ENCODE measurements at places on chromosomes 7 and 10. TPM values are rescaled to one million over a fixed set of nuclear protein-coding genes. Genes with fewer than 3 reads are reported as not detected.

Gene CHST15
- 16.4 TPM for polyA plus RNA-seq

Gene NCF1
- 2.6 TPM for polyA plus RNA-seq

Gene DLG5
- 23.6 TPM for polyA plus RNA-seq

Gene SLC26A4
- polyA plus RNA-seq = 1.1 TPM

Gene MKX
- polyA plus RNA-seq = 2.4 TPM

Gene OR6V1
- not detected for polyA plus RNA-seq

Gene SPDYE5
- polyA plus RNA-seq = 2.2 TPM

Gene TAS2R41
- polyA plus RNA-seq = not detected

Gene EVX1
- not detected for polyA plus RNA-seq

Gene FFAR4
- polyA plus RNA-seq = 0.02 TPM
